ENCODE measurements at places on chromosomes 12 and 14.

DNA sequence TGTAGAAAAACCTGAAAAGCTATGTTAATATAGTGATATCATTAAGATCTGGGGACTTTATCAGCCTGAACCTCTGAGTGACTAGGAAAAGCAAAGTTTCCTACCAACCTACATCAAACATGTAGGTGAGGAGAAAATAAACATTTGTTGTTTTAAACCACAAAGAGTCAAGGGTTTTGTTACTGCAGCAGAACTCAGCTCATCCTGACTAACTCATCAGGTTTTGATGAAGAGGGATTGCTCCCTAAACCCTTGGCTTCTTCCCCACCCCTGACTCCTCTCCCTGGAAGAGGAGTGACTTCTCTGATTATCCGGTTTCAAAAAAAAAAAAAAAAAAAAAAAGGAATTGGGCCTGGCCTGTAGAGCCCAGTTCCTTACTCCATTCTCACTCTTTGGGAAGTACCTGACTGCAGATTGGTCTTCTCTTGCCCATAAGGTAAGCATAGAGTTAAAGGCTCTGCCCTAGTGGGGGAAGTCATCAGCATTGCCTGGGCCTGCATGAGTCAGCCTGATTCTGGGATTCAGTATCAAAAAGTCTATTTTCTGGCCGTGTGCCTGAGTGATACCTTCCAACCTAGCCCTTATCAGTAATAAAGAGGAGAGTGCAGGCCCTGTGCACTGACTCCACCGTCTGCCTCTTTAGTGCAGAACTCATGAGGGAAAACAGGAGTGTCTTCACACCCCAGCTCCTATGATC is 16.9 kb downstream of the BDKRB1 start:
- no peak for DNase-seq

DNA sequence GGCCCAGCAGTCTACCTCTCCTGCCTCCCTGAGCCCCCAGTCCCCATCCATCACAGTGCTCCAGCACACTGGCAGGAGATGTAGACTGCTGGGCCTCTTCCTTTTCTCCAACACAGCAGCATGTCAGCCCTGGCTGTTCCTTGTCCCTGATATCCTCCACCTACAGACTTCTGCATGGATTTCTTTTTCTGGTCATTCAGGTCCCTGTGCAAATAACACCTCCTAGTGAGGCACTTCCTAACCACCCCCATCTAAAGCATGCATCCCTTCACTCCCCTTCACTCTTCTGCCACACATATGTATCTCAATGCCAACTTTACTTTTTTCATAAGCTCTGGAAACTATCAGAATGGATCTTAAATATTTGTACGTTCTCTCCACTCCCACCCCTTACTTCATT is 81.5 kb downstream of the SLC24A4 start:
- no peak for DNase-seq

- no peak for DNase-seq
Measured at GRCh38 chr12:33323823-33324222, 115.8 kb downstream of the SYT10 start.

DNA sequence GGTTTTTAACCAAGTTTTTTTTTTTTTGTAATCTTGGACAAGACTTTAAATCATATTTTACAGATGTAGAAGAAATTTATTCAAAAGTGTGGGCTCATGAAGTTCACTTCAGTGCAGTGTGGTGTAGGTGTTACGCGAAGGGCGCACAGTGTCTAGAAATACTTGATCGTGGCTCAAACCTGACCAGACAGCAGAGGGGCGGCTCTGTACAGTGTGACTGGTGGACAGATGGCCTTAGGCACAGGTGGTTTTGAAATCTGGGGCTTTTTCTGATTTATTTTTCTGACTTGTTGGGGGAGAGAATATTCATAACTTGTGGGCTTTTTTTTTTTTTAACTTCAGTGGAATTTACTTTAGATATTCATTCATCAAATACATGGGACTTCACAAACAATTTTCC is 179.2 kb downstream of the PELI2 start:
- DNase-seq: no peak

- DNase-seq: no peak
Measured at GRCh38 chr12:76308866-76309265, 39.3 kb downstream of the BBS10 start.

DNA sequence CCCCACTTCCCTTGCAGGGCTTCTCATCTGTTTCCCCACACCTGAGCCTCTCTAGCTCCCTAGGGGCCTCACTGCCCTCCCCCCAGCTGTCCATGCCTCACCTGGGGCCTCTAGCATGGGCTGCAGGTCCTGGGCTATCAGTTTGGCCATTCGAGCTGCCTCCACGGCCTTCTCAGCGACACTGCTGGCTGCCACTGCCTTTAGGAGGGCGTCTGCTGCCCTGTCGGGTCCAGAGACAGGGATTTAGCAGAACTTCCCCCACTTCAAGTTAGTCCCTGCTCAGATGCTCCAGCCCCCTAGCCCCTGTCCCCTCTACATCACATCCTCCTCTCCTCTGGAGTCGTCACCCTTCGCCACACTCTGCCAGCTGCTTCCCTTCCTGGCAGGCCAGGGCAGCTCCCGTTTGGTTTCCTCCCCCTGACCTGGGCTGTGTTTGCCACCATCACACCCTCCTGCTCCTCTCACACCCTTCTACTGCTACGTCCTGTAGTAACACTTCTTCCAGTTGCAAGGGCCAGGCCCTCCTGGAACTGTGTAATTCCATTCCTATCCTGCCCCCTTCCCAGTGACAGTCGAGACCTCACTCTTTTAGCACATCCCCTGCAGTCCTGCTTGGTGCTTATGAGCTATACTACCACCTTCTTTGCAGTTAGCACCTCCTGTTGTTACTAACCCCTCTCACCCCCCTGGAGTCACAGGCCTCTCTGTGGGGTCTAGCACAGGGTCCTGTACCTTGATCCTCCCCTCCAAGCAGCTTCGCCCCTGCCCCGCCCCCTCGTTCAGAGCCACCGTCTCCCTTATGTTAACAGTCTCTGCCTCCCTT is 4.3 kb upstream of the AP1G2 start:
- no peak for DNase-seq

DNA sequence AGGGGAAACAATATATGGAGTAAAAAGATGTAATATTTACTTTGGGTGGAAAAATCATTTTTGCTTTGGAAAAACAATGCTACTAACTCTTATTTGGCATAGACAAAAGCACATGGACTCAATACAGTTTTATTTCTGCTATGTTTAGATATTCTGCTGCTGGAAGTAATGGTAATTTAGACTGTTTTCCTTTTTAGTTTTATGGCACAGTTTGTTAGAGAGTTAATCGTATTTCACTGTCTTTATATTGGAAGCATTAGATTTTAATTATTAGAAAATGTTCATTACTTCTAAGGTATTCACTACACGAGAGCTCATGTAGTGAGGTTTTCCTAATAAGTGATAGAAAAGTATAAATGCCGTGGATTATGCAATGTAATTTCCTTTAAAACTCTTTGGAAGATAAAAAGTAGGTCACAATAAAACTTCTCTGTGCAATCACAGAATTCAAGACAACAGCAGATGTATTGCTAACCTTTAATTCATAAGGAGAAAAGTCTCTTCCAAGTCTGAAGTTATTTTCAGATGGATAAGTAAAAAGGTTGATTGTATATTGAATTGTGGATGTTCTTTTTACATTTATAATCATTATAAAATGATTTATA is 851.8 kb downstream of the TMTC2 start:
- no peak for DNase-seq

DNA sequence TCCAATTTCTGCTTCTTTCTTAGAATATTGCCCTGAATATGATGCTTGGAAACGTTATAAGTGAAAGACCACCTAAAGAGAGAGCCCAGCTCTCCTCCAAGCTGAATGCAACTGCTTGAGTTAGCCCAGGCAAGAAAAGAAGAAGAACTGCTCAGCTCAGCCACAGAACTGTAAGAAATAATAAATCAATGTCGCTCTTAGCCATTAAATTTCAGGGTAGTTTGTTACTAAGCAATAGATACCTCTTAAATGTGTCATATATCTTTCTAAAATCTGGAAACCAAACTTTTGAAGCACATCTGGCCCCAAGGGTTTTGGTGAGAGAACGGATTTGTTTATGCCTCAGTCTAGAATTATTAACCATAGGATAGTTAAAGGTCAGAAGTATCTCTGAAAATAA is 50.4 kb downstream of the SLC6A15 start:
- no peak for DNase-seq

DNA sequence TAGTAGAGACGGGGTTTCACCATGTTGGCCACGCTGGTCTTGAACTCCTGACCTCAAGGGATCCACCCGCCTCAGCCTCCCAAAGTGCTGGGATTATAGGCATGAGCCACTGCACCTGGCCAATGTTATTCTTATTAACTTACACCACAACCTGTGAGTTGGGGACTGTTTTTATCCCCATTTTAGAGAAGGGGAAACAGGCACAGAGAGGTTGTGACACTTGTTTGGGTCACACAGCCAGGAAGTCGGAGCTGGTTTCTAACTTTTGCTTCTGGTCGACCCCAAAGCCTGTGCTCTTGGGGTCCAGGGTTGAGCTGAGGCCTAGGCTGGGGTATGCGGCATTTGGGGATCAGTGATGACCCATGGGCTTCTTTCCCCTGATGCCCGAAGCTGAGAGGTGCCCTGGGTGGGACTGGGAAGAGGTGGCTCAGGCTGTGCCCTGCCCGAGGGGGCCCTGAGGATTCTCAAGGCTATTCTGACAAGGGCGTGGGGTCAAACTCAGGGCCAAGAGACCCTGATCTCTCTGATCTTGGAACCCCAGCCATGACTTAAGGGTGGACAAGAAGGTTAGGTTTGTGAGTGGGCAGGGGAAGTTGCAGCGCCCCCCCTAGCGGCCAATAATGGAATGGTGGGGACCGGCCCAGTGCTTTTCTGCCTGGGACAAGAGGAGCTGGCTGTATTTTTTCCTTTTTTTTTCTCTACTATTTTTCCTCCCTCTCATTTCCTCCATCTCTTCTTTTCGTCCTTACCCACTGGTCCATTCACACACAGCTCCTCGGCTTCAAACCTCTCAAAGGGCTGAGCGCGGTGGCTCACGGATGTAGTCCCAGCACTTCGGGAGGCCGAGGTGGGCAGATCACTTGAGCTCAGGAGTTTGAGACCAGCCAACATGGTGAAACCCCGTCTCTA is 3.0 kb downstream of the SDSL start:
- peak; percentile 42 for DNase-seq

GRCh38 chr12:103994235-103994634 is 28.6 kb downstream of the TDG start:
- no peak for DNase-seq

GRCh38 chr12:76103958-76104357 is 19.5 kb upstream of the NAP1L1 start:
- no peak for DNase-seq

DNA sequence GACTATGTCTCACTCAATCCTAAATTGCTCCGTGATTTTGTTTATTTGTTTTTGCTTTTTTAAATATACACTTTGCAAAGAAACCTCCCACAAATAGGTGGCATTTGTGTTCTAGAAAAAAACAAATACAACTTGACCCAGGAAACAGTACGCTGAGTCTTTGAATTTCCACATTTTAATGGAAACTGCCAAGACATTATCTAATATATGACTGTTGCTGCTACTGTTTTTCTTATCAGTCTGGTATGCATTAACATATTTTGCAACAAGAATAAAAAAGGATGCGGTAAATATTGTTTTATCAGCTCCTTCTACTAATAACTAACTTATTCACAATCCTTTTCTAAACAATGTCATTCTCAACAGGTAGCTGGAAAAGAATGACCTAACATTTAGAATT is 187.4 kb downstream of the LRIG3 start:
- DNase-seq: no peak

DNA sequence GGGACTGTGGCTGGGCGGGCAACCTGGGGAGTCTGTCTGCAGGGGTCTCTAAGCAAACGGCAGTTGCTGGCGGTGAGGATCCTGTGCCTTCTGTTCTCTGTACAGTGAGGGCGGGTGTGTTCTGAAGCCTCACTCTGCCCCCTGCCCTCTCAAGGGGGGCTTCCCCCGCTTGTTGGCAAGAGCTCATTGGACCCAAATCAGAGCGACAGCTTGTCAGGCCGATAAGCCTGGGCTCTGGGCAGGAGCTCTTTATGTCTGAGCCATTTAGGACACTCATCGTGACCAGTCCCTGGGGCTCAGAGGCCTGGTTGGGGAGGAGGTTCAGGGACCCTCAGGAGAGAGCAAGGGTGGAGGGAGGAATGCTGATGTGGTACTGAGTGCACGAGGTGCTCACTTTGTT is 136.0 kb downstream of the TSPAN9 start:
- no peak for DNase-seq

GRCh38 chr12:12651752-12652151 is 40.1 kb downstream of the CREBL2 start:
- no peak for DNase-seq

DNA sequence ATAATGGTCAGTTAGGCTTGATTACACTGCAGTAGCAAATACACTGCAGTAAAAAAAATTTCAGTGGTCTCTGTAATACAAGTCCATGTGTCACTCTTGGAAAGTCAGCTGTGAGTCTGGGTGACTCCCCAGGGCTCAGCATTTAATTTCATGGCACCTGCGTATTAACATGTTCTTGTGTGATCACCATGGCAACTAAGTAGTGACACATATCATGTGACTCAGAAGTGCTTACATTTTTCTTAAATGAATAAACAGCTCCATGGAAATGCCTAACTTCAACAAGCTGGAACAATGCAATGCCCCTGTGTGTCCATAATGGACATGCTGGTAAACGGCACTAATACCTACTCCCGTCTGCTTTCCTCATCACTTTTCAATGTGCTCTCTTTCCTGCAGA is 88.5 kb upstream of the ANO4 start:
- DNase-seq: no peak

DNA sequence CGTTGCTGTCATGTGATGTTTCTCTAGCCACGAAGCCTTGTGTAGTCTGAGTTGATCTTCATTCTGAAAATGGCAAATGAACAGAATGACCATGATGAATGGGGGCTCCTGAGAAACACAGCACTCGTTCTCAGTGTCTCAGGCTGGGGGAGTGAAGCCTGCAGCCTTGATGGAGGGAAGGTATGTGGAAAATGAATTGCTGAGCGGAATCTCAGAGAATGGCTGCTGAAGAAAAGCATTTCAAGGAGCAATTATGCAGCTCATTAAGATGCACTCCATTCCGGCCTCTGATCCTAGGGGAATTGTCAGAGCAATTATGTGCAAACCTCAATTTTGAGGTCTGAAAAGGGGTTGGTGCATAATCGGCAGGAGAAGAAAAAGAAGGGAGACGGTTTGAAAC is 167.1 kb downstream of the CHST11 start:
- no peak for DNase-seq

- DNase-seq: no peak
Measured at GRCh38 chr12:85823436-85824180, 12.6 kb downstream of the RASSF9 start.

GRCh38 chr14:80930836-80931389 is 10.6 kb downstream of the CEP128 start:
- DNase-seq: no peak

DNA sequence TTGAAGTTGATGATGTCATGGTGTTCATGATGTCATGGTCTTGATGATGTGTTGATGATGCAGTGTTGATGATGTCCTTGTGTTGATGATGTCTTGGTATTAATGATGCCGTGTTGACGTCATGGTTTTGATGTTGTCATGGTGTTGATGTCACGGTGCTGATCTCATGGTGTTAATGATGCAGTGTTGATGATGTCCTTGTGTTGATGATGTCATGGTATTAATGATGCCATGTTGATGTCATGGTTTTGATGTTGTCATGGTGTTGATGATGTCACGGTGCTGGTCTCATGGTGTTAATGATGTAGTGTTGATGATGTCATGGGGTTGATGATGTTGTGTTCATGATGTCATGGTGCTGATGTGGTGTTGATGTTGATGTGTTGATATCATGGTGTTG is 48.0 kb upstream of the RIMBP2 start:
- DNase-seq: no peak

GRCh38 chr12:130952171-130952954 is 1.3 kb upstream of the ADGRD1 start:
- DNase-seq: no peak

- DNase-seq: no peak
Measured at GRCh38 chr12:68667291-68667690, 19.5 kb upstream of the NUP107 start.
